ENCODE measurements at places on chromosomes 13 and 19. TPM values are rescaled to one million over a fixed set of nuclear protein-coding genes. Genes with fewer than 3 reads are reported as not detected.

DNA sequence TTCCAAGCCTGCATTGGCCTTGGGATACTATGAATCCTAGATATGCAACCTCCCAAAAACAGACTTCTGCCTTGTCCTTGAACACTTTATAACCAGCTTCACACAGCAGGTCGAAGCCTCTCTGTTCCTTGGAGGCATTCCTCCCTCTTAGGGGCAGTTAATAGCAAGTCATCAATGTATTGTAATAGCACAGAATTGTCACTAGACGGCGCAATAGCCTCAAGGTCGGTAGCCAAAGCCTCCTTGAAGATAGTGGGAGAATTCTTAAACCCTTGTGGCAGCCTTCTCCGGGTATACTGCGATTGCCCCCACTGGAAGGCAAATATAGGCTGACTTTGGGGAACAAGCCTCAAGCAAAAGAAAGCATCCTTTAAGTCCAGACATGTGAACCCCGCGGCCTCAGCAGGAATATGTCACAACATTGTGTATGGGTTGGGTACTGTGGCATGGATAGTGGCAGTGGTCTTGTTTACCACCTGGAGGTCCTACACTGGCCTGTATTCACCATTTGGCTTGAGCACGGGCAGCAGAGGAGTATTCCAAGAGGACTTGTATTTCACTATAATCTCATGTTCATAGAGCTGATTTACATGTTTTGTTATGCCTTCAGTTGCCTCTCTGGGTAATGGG is 61.1 kb downstream of the ZNF431 start:
- DNase-seq: peak; percentile 4

GRCh38 chr13:40453351-40454021 is 213.0 kb downstream of the FOXO1 start:
- no peak for DNase-seq

DNA sequence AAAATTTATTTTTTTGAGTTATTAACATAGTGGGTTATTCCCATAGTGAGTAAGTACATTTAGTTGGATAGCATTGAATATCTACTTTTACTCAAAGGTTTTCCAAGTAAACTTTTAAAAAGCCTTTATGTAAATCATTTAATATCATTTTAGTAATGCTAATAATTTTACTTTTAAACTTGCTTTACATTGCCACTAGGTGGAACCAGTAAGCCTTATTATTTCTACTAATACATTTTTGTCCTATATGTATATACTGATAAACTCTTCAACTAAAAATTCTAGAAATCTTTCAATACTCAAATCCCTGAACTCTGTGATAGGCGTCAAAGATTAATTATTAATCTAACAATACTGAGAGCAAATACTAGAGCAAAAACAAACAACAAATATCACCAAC is 1709.2 kb upstream of the PCDH20 start:
- DNase-seq: no peak

- peak; percentile 38 for DNase-seq
These were observed 699 bp downstream of the TMEM259 start for GRCh38 chr19:1019980-1020867.

GRCh38 chr19:4686700-4687099 is 16.6 kb upstream of the MYDGF start:
- no peak for DNase-seq

- DNase-seq: no peak
These were observed 2.0 kb downstream of the GPR183 start for GRCh38 chr13:99305158-99305557.

DNA sequence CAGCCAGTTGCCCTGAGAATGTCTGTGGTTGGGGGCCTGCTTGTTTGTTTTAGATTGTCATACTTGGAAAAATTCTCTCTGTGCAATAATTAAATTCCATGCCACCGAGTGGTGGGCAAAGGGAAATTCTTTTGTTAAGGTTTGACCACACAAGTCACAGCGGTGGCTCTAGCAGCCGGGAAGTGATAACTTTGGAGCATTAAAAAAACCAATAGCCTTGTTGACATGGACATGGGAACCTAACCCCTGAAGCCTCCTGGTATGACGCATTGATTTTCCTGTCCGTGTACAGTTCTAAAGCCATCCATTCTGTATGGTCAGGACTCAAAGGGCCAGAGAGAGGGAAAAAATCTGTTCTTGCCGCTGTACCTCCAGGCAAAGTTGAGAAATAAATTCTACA is 384.9 kb upstream of the ZNF507 start:
- DNase-seq: no peak

GRCh38 chr19:36141039-36141927 is 1.4 kb downstream of the CAPNS1 start:
- DNase-seq: peak; percentile 74

GRCh38 chr13:98664924-98665637 is 87.4 kb downstream of the SLC15A1 start:
- no peak for DNase-seq

- DNase-seq: no peak
These were observed at the start of gene SIAH3 for GRCh38 chr13:45851171-45851921. TSS of gene SIAH3 (minus strand) at chr13:45851753. CDS start at chr13:45851629, 124 bp downstream.

- no peak for DNase-seq
These were observed 15.9 kb upstream of the OLFM4 start for GRCh38 chr13:53012707-53013106.

GRCh38 chr19:14119644-14120496 is 2.3 kb upstream of the PRKACA start:
- no peak for DNase-seq

GRCh38 chr13:105665284-105665683 is 870.2 kb downstream of the EFNB2 start:
- DNase-seq: no peak

DNA sequence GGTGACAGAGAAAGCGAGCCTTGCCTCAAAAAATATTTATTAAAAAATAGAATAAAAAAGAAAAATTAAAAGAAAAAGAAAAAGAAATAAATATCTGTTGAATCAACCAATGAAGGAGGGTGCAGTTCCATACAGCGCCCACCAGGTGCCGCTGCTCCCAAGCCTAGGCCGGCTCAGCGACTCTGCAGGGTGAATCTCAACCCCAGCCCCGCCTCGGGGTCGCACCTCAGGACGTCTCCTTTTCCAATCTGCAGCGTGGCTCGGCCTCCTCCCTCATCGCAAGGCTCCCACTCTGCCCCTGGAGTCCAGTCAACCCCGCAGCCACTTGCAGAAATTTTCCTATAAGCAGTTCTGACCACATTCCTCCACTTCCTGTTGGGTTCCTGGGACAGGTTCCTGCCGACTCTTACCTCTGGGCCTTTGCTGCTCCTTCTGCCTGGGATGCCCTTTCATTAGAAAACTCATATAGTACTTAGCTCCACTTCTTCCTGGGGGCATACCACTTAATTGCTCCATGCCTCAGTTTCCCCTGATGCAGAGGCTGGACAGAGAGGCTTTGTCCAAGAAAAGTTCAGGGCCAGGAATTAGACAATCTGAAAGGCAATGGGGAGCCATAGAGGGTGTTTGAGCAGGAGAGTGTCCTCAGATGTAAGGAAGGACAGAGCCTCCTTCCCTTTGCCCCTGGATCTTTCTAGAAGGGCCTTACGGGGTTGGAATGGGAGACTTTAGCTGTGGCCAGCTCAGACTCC is 24.3 kb downstream of the NFILZ start:
- DNase-seq: no peak

DNA sequence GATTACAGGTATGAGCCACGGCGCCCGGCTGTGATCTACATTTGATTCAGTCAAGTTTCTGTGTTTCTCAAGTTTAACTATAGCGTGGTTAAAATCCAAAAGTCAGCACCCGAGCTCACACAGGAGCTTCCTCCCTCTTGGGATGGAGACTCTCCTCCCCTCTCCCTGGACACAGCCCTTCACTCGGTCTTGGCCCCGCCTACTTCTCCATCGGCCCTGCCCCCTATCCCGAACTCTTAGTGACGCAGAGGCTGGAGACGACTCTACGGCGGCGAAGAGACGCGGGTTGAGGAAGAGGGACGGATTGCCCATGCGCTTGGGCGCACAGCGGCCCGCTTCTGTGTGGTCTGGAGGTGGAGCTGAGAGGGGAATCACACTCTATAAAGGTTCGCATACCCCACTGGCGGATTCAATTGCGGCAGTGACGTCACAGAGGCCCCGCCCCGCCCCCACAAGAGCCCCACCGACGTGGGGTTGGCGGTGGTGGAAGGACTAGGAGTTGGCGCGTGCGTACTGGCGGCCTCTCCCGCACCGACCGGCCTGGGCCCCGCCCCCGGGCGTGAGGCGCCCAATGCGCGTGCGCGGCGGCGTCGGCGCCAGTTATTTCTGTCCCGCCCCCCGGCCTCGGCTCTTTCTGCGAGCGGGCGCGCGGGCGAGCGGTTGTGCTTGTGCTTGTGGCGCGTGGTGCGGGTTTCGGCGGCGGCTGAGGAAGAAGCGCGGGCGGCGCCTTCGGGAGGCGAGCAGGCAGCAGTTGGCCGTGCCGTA is at the start of gene TRIM28:
TRIM28 (plus strand) TSS at position 239 of the 765 bp plus-strand sequence. CDS start 694 bp downstream, outside the sequence.
- DNase-seq: peak; percentile 94

DNA sequence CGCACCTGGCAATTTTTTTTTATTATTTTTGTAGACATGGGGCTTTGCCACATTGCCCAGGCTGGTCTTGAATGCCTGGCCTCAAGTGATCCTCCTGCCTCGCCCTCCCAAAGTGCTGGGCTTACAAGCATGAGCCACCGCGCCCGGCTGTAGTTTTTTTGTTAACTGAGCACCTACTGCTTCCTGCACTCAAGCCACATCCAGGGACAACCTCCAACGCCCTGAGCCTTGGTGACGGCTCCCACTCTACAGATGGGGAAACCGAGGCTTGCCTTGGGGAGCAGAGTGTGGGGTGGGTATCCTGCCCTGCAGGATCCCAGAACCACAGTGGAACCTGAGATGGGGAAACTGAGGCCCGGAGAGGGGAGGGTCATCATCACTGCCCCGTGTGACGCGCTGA is 3.0 kb downstream of the ELANE start:
- DNase-seq: no peak

DNA sequence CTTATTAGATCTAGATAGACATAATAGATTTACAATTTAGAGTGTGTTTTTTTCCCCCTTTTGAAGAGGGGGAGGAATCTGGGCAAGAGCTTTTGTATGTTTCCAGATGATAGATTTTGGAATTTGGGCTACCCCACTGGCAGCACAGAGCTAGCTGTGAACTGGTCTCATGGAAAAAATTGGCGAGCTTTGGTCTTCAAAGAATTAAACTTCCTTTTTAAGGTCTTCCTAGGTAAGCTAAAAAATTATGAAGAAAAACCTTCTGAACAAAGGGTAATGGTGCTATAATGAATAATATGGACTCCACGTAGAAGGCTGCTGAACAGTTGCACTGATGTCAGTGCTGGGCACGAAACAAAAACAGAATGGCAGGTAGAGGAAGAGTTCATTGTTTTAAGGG is 109.3 kb downstream of the ZIC5 start:
- DNase-seq: no peak

GRCh38 chr19:45789035-45789786 is 3.4 kb downstream of the DMWD start:
- no peak for DNase-seq

DNA sequence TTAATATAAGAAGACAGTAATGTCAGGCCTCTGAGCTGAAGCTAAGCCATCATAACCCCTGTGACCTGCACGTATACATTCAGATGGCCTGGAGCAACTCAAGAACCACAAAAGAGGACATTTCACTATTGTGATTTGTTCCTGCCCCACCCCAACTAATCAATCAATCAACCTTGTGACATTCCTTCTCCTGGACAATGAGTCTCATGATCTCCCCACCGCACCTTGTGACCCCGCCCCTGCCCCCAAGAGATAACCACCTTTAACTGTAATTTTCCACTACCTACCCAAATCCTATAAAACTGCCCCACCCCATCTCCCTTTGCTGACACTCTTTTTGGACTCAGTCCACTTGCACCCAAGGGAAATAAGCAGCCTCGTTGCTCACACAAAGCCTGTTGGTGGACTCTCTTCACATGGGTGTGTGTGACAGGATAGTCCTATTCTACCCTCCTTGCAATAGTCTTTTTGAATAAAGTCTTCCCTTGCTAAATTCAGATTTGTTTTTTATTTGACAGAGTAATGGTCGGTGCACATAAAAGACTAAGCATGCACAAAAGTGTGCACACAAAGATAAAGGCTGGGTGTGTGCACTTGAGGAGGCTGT is 14.0 kb downstream of the CD70 start:
- no peak for DNase-seq

Gene COLGALT1
- 57.9 TPM for total RNA-seq

Gene MIR17HG
- total RNA-seq: 5.9 TPM

Gene GAS6
- 126 TPM for total RNA-seq

Gene ZNF471
- 0.90 TPM for total RNA-seq

Gene POU2F2
- 0.26 TPM for total RNA-seq
